ENCODE measurements at places on chromosomes 13 and 19.
A peak's percentile ranks its signal among the peaks of the same experiment; 100 is the strongest.

DNA sequence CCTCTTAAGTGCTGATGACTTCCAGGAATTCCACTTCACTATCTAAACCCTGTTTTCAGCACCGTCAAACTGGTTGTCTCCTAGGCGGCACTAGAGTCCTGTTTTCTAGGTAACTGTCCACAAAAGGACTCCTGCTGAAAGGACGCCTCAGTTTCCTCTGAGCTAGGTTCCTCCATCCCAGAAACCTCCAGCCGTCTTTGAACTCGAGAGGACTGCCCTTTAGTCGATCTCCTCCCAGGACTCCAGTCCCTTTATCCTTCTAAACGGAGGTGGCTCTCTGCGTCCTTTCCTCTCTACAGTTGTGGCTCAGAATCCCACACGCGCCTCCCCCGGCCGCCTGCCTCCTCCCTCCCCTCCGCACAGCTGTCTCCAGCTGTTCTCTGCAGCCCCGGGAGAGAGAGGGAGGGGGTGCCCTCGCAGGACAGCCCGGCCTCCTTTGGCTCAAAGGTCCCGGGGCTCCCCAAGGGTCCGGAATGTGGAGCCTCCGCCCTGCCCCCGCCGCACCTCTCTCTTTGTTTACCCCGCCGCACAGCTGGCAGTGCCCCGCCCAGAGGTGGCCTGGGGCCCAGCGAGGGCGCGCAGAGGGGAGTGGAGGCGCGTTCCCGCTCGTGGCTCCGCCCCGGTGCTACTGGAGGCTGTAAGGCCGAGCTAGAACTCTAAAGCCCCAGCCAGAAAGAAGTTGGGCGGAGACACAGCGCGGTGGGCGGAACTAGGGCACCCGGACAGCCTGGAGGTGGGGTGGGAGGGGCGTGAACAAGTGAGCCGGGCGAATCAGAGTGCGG lies 2.4 kb downstream of the LTBP4 start:
- DNase-seq: peak; percentile 95

DNA sequence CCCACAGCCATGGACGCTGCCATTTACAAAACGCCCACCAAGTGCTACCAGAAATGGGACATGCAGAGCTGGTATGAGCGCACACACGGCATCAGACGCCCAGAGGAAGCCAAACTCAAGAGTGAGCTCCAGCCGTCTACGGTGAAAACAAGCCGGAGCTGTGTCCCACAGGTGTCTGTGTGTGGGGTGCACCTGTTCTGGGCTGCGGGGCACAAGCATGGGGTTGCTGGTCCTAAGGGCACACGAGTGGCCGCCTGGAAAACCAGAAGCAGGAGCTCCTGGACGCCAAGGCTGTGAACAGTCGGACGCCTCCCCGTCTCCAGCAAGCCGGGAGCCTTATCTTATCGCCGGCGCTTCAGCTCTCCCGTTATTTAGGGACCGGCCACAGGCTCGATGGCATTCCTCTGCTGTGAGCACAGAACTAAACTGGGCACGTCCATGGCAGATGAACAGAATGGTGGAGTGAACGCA lies 1.3 kb downstream of the ADPRHL1 start:
- DNase-seq: no peak

DNA sequence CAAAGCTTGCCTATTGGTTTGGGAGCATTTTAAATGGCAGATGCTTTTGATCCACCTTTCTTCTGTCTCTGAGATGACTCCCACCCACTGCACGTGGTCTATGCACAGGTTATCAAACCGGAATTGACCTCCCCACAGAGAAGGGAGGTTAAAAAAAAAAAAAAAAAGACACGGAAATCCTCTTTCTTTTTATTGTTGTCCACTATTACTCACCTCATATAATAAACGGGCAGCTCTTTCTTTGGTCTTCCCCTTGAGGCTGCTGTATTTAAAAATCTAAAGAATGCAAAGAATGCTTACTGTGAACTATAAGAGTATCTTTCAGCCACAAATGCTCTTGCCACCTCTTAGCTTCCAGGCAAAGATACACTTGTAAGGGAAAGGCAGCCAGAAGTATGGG lies 329.7 kb downstream of the NDFIP2 start:
- no peak for DNase-seq

DNA sequence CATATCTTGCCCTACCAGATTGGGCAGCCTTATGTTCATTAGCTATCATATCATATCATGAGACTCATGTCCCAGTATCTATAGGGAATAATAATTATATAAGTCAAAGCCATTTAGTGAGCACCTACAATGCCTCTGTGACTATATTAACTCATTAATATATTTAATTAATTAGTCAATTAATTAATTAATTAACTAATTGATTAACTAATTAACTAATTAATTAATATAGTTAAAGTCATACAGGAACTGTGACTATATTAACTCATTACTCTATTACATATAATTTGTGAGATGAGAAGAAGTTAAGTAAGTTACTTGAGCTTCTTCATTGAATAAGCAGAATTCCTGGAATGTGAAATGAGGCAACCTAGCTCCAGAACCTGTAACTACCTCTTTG lies 588.3 kb upstream of the SLITRK1 start:
- no peak for DNase-seq

GRCh38 chr19:31383553-31383952 lies 34.3 kb upstream of the TSHZ3 start:
- DNase-seq: no peak

DNA sequence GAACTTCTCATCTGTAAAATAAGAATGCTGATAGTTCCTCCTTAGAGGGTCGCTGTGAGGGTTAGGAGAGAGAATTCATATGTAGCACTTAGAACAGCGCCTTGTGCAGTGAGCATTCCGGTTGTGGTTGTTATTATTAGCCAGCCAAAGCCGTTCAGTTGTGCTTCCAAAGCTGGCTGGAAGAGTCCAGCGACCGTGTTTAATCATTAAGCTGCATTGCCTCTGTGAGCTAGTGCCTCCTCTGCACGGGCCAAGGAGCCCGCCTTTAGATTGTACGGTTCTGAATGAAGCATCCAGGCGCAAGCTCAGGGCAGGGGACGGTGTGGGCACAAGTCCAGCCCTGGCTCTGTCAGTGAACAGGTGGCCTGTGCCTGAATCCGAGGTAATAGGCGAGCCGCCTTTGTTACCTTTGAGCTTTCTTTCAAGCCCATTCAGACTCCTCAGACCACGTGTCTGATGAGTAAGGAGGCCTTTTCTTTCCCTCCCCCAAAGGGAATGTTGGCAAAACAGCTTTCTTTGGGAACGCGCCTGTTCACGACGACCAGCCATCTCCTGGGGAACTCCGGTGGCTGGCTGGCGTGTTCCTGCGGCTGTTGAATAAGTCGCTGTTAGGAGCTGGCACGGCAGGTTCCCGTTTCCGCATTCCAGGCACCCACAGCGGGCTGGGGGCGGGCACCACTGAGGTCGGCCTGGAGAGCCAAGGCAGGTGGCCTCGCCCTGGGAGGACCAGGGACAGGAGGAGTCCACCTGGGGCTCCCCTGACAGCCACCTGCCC lies 25.1 kb downstream of the SIPA1L3 start:
- peak; percentile 86 for DNase-seq

- no peak for DNase-seq
These were observed 9.4 kb downstream of the NLRP7 start for GRCh38 chr19:54937926-54938325.

GRCh38 chr19:28170066-28170465 lies 1042.9 kb downstream of the UQCRFS1 start:
- DNase-seq: peak; percentile 9

Measured in NCI-H774 (cell line).